ENCODE measurements at places on chromosomes 5 and 9.

GRCh38 chr9:14321517-14322130 lies 7.7 kb upstream of the NFIB start:
- no peak for DNase-seq

- no peak for DNase-seq
These were observed 393.9 kb upstream of the RIOK2 start for GRCh38 chr5:97576956-97577355.

DNA sequence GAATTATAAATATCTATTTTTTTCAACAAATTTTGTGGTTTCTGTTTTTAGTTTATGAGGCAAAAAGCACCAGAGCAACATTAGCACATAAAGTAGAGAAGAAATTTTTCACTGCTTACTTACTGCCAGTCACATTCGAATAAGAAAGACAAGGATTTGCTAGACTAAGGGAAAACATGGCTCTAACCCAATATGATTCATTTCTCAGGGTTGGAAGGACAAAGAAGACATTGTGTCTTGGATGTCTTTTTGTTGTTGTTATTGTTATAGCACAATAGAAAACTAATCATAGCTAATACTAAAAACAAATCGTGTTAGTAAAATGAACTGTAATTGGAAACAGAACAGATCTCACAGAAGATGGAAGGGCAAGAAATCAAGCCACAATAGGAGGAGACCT lies 90.9 kb upstream of the SLCO6A1 start:
- no peak for DNase-seq

DNA sequence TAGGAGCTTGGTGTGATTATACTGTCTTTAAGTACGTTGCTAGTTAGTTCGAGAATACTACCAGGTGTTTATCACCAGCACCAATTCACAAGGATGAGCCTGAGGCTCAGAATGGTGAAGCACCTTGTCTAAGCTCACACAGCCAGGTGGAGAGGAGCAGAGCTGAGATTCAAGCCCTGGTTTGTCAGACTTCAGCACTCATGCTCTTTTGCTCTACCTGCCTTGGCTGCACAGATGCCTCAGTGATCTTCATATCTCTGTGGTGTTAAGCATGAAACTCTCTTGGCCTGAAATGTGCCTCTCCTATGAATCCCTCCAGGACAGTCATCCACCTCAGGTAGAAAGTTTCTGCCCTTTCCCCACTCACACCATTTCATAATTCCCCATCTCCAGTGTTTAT lies 12.2 kb downstream of the CAMK4 start:
- no peak for DNase-seq

- no peak for DNase-seq
These were observed 352.6 kb upstream of the PANK3 start for GRCh38 chr5:168931638-168932345.

DNA sequence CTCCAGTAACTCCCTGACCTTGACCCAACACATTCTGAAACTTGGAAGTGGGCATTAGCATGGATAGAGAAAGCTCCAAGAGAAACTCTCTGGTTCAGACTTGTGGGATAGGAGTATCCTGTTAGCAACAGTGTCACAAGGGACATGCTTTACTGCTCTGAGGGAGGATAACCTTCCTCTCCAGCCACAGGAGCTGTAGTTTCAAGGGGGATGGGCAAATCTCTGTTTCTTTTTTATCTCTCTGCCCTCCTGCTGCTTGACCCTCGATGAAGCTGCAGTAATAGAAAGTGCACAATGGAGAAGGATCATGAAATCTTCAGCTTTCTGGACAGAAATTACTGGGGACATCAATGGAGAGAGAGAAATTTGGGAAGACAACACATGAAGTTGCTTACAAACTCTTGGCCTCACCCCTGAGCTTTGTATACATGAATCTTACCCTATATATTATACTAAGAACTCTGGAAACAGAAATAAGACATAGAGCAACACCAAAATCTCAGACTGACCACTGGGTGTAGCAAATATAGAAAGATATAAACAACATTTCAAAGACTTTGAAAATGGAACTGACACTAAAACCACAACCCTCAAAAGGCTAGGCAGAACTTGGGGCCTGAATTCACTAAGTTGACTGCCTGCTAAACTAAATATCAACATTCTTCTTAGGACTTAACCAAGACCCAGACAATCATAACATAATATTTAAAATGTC lies 471.0 kb upstream of the MEF2C start:
- DNase-seq: no peak

DNA sequence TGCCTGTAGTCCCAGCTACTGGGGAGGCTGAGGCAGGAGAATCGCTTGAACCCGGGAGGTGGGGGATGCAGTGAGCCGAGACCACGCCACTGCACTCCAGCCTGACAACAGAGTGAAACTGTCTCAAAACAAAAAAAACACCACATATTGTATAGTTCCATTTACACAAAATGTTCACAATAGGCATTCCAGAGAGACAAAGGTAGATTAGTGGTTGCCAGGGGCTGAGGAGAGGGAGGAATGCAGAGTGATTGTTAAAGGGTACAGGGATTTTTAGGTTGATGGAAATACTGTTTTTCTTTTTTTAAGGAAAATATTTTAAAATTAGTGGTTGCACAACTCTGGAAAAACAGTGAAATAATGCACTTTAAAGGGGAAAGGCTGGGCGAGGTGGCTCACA lies 19.6 kb downstream of the ETF1 start:
- DNase-seq: no peak

DNA sequence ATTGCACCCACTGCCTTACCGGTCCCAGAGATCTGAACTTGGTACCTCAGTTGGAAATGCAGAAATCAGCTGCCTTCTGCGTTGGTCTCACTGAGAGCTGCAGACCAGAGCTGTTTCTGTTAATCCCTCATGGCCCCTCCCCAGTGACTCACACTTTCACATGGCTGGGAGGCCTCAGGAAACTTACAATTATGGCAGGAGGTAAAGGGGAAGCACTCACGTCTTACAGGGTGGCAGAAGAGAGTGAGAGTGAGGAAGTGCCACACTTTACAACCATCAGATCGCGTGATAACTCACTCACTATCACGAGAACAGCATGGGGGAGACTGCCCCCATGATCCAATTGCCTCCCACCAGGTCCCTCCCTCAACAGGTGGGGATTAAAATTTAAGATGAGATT lies 648.5 kb downstream of the MTRR start:
- no peak for DNase-seq

DNA sequence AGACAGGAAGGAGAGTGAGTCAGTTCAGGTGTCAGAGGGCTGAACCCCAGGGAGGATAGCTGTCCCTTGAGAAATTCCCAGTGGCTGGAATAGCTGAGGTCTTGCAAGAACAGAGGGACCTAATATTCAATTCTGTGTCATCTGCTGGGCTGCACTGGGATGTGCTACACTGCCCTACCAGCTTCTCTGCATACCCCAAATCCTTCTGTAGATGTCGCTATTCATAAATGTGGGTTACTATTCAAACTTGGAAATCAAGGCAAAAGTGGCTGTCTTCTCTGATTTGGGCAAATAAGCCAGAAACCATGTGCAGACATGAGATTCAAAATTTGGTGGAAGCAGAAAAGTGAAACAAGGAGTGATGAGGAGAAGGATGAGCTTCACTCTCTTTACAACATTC lies 16.3 kb downstream of the TNFSF8 start:
- no peak for DNase-seq

DNA sequence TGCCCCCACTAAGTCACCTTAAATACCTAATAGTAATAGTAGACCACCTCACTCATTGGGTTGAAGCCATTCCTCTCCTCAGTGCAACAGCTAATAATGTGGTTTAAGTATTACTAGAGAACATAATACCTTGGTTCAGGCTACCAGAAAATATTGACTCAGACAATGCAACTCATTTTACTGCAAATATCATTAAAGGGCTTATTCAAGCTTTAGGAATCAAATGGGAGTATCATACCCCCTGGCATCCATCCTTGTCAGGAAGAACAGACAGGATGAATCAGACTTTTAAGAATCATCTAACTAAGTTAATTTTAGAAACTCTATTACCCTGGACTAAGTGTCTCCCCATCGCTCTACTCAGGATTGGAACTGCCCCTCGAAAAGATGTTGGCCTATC lies 6.8 kb upstream of the RNF180 start:
- no peak for DNase-seq

DNA sequence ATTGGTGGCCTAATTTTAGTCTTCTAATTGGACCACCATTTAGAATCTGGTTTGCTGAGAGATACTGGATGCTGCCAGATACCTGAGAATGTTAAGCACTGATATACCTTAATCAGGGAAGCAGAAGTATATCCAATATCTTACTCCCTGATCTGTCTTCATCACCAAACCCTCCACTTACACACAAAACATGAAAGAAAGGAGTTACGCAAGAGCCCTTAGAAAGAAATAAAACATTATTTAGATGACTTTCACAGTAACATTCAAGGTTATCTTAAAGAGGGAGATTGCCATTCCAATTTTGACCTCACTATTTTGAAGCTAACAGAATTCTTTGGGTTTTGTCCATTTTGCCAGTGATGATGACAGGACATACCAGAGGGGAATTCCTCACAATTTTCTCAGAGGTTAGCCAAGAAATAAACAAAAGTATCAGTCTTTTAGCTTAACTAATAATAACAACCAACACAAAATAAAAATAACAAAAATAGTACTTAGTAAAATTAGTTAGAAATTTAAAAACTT lies 496.1 kb downstream of the NFIB start:
- DNase-seq: no peak

DNA sequence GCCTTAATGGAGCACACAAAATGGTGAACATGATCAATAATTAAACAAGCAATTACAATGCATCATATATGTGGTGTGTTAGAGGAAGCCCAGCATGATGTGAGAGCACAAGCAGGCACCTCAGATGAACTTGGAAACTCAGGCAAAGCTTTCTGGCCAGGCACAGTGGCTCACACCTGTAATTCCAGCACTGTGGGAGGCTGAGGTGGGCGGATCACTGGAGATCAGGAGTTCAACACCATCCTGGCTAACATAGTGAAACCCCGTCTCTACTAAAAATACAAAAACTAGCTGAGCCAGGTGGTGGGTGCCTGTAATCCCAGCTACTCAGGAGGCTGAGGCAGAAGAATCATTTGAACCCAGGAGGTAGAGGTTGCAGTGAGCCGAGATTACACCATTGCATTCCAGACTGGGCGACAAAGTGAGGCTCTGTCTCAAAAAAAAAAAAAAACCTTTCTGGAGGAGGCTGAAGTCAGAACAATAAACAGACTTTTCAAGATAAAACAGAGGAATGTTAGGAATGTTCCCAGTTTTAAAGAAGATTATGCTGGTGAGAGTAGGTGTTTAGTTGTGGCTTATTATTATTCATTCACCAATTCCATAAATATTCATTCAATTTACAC lies 159.4 kb downstream of the CEMIP2 start:
- no peak for DNase-seq

DNA sequence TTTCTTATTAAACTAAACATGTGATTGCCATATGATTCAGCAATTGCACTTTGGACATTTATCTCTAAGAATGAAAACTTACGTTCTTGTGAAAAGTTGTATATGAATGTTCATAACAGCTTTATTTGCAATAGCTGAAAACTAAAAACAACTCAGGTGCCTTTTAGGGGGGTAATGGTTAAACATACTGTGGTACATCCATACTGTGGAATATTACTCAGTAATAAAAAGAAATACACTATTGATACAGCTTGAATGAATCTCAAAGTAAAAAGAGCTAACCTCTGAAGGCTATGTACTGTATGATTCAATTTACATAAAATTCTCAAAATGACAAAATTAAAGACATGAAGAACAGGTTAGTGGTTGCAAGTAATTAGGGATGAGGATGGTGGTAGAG lies 339.5 kb upstream of the PAPPA start:
- no peak for DNase-seq

DNA sequence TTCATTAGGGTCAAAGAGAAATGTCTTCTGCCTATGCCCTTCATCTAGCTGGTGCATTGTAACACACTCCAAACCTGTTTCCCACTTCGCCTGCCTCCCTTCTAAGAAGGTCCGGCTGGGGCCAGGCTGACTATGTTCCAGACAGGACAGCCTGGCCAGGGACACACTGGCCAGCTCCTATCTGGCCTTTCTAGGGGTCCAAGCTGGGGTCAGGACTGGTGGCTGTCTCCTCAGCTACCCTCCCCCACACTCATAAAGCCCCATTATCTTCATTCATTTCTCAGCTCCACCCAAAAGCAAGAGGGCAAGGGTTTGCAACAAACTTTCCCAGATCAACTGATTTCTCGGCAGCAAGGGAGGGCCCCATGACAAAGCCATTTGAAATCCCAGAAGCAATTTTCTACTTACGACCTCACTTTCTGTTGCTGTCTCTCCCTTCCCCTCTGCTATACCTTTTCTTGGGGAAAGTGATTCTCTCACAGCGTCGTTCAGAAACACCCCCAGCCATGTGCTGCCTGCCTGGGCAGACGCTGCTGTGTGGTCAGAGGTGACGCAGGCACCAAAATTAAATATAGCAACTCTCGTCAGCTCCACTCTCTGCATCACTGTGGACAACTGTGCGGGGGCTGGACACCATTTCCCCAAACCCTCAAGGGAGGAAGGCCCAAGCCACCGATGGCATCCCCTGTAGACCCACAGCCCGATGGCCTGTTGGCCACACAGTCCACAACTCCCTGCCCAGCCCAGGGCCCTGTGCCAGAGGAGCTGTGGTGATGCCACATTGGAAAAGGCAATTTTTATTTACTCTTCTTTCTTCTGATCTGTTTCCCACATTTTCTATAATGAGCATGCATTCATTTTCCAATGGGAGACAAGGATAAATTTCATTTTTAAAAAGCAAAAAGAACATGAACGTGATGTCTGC lies 6.1 kb downstream of the IL13 start:
- DNase-seq: no peak

DNA sequence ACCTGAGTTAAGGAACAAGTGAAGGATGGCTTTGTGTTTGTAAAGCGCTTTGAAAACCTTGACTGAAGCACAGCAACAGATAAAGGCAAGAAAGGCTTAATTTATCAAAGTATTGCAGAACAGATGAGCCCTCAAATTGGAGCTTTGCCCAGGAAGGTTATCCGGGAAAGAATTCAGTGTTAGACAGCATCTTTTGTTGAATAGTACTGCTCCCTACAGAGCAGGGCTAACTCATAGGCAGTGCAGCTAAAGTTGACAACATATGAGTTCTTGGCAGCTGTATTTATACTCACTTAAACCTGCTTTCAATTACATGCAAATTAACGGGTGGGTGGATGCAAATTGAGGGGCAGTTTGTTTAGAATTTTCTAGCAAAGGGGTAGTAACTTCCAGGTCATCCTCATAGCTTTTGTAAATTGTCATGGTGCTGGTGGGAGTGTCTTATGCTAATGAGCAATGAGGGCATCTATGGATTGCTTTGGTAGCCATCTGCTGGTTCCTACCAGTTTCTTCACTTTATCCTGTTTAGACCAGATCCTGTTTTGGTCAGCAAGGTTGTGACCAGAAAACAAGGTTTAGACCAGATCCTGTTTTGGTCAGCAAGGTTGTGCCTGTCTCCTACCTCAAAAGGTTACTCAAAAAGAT lies 105.8 kb downstream of the GDA start:
- no peak for DNase-seq

DNA sequence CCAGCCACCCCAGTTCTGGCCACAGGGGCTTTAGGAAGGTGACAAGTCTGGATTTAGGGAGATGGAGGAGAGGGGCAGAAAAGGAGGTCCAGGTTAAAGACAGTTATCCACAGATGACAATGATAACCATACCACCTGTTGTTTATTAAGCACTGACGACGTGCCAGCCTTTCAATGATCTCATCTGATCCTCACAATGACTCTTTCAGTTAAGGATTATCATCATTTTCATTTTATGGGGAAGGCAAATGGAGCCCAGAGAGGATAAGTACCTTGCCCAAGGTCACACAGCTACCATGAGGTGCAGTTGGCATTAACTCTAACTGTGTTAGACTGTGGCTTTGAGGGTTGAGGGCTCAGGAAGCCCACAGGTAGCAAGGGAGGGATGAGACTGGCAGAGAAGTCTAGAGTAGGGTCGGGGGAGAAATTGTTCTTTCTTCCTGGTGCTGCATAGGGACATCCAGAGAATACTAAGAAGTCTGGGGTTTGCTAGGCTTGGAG lies 21.5 kb upstream of the JADE2 start:
- no peak for DNase-seq
